ENCODE measurements at places on chromosomes 5 and 9.

GRCh38 chr9:111149018-111149759 is 110.9 kb upstream of the LPAR1 start:
- no peak for DNase-seq

GRCh38 chr9:124652615-124653393 is 118.3 kb downstream of the NR6A1 start:
- no peak for DNase-seq

DNA sequence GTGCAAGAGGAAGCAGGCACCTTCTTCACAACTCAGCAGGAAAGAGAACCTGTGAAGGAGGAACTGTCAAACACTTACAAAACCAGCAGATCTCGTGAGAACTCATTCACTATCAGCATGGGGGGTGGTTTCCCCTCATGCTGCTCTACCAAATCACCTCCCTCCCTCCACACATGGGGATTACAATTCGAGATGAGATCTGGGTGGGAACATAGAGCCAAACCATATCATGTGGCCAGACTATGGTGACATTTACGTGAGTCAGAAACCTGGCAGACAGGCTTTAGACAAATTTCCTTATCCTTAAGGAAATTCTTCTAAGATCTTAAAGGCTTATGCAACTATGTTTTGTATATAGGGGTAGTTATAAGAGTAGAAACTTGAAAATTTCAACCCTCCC is 8.7 kb upstream of the AOPEP start:
- no peak for DNase-seq

DNA sequence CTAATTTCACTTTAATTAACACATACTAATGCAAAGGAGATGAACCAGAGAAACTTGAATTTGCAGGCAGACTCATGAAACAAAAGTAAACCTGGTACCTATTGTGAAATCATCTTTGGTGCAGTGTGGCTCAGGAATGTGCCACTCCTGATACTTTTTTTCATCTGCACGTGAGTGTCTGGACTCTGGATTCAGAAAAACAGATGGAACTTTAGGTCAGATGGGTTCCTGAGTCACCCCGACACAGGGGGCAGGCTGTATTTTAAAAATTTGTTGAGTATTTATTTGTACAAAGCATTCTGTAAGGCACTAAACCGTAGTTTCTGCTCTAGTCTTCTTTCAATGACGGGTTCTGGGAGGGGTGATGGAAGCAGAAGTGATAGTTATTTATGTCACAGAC is 52.2 kb upstream of the TUT7 start:
- peak; percentile 10 for DNase-seq

- DNase-seq: no peak
Observed at GRCh38 chr5:162800301-162800700, 637.1 kb upstream of the CCNG1 start.

DNA sequence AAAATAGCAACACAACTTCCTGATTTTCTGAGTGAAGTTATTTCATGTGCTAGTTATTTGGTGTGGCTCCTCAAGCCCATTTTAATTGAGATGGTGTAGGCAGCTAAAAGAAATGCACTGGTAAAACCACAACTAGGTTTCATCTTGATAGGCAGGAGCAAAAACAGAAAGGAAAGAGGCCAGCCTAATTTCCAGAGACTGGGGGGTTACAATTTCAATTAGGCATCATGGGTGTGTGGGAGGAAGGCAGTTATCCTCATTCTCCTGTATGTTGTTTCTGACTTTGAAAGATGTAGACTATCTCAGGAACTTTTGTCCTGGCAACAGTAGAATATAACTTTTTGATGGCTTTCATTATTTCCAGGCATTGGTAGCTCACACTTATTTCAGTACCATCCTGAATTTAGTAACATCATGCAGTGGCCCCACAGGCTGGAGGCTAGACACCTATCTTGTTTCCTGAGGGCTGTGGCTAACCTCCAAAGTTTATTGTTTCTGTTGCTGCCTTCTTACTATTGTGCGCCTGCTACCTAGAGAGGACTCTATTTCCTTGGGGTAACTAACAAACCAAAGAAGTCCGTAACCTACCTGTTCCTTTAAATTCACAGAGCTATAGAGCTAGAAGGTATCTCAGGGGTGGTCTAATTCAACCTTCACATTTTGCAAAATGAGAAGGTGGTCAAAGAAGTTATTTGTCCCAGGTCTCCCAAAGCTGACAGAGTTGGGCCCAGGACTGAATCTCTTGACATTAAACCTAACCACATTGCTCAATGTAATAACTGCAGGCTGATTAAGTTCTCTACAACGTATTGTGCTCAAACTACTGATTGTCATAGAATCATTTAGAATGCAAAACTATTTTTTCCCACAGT is 42.4 kb downstream of the FYB1 start:
- DNase-seq: no peak

- no peak for DNase-seq
Observed at GRCh38 chr5:58868931-58869330, 286.1 kb downstream of the RAB3C start.

DNA sequence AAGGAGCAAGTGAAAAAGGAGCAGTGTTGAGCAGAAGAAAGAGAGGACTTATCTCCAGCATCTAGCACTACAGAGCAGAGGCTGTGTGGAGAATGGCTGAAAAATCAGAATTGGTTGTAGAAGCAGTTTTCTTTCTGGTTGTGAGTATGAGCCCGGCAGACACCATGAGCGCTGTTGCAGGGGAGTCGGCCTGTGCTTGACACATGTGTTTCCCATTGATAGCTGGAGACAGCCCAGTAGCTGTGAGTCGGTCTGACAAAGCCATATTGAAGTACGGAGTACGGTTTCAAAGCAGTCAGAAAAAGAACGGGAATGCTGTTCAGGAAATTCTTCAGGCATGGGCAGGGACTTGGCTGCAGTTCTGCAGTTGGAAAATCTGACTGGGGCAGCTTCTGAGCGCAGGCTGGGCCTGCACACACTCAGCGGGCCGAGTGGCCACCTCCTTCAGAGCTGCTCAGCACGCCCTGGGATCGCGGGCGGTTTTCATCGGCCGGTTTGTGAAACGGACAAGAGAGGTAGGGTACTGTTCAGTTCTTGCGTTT is at the start of gene SGCD:
SGCD (plus strand) TSS at position 447 of the 542 bp plus-strand sequence.
- no peak for DNase-seq

- no peak for DNase-seq
Observed at GRCh38 chr5:175921061-175921730, 46.9 kb downstream of the THOC3 start.

- DNase-seq: no peak
Observed at GRCh38 chr9:34686231-34686630, 4.8 kb downstream of the CCL19 start.

DNA sequence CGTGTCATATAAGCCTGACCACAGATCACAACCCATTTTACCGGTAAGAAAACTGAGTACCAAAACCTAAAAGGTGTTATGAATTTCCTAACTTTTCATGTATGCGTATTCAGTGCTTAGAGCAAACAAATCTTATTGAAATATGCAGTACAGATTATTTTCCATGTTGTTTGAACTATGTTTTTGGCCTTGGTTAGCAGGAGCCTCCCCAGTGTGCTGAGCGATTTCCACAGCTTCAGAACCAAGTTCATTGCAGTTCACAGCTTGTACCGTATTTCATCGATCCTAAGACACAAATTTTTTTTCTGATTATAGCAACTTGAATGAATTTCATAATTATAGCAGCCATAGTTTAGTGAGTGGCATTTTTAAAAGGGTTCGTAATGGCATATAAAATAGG is 13.7 kb downstream of the ADAMTSL1 start:
- DNase-seq: no peak

- peak; percentile 65 for DNase-seq
Observed at GRCh38 chr9:113948891-113949570, 72.9 kb downstream of the ZNF618 start.

DNA sequence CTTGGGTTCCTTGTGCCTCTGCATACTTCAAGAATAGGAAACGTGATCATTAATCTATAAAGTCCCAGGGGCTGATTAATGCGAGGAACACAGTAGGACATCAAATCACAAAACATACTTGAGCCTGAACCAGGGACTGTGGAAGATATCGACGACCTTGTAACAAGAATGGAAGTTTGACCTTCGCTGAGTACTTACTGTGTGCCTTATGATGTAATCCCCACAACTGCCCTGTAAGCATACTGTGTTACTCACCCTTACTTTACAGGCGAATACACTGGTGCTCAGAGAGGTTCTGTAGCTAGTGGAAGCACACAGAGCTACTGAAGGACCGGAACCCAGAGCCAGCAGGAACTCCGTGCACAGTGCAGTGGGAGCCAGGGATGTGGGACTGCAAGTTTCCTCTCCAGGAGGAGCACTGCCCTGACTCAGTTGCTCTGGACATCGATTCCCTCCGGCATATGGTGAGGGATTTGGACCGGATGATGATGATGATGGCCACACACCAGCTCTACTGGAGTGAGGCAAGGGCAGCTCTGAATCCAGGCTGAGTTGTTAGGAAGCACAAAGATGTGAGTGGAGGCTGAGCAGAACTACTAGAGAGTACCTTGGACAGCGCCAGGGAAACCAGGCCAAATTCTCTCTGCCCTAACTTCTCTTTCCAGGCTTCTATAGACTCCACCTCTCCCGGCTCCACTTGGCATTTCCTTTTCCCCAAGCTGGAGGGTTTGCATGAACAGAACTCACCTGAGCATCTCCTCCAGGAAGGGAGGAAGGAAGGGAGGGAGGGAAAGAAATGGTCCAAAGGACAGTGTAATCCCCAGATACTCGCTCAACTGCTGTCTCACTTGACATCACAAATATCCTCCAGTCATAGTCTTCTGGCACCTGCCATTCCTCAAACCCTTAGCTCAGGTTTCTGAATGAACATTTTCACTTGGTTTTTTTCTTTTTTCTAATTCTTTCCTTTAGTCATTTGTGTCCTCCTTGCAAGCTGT is 1.5 kb upstream of the GABBR2 start:
- peak; percentile 35 for DNase-seq

DNA sequence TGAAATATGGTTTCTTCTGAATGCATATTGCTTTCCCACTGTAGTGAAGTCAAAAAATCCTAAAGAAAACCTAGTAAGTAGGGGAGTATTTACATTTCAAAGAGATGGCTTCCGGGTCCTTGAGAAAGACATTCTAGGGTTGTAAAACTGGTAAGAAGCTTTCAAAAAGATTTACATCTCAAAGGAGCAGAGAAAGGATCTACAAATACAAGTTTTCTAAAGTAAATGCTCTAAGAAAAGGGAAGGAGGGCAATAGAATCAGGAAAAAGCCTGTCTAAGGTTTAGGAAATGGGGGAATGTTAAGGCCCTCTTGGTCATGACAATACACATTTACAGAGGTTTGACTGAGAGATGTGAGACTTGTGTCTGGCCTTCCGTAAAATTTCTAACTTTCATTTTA is 16.7 kb upstream of the TRPC7 start:
- DNase-seq: no peak

GRCh38 chr5:135999406-136000139 is 29.2 kb upstream of the TGFBI start:
- DNase-seq: peak; percentile 89

DNA sequence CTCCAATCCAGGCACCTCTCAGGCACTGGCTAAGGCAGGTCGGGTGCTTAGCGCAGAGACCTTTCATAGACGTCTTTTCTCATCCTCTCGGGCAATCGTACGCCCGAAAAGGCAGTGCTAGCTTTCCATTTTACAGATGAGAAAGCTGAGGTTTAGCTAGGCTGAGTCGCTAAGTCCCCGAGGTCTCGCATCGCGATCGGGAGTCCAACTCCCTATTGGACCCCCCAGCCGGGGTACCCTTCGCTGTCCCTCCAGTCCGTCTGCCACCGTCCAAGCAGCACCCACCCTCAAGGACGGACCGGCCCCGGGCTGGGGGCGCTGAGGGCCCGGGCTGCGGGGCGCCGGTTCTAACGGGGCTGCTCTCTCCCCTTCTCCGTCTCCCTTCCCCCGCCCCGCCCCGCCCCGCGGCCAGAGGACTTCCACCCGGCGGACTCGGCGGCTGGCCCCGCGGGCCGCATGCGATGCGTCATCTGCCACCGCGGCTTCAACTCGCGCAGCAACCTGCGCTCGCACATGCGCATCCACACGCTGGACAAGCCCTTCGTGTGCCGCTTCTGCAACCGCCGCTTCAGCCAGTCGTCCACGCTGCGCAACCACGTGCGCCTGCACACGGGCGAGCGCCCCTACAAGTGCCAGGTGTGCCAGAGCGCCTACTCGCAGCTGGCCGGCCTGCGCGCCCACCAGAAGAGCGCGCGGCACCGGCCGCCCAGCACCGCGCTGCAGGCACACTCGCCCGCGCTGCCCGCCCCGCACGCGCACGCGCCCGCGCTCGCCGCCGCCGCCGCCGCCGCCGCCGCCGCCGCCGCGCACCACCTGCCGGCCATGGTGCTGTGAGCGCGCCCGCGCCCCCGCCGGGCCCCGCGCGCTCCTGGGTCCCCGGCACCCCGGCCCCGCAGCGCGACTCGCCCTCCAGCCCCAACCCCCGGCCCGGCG is 12.5 kb upstream of the EXOSC2 start:
- DNase-seq: peak; percentile 91

DNA sequence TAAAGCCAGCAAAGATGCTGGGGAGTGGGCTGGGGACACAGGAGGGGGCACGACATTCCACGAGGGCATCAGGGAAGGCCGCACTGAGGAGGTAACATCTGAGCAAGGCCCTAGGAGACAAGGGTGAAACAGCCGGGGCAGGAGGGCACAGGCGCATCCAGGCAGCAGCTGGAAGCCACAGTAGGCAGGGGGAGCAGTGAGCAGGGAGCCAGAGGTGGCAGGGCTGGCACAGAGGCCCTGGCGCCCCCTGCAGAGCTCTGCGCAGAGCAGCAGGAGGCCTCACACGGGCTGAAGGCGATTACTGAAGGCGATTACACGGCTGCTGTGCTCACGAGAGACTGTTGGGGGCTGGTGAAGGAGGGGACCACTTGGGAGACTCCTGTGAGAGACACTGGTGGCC is 15.4 kb downstream of the LMAN2 start:
- DNase-seq: peak; percentile 71

DNA sequence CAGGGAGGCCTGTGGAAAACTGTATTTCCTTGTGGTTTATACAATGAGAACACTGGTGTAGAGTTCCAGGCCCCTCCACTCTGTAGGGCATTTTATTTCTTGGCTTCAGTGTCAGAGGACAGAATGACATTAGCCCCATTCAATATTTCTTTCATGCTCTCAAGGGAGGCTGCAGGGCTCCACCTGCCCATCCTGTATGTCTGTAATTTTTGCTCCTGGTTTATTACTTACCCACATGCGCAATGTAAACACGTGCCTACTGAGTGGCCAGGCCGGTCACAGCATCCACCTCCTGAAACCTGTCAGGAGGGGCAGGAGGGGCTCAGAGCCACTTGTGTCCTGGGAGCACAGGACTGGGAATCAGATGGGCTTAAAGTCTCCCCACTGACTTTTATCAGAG is 82.4 kb downstream of the GADD45G start:
- no peak for DNase-seq

- no peak for DNase-seq
Observed at GRCh38 chr5:175306381-175306780, 137.6 kb downstream of the DRD1 start.

- DNase-seq: no peak
Observed at GRCh38 chr9:121750715-121751623, 99.5 kb downstream of the DAB2IP start.

DNA sequence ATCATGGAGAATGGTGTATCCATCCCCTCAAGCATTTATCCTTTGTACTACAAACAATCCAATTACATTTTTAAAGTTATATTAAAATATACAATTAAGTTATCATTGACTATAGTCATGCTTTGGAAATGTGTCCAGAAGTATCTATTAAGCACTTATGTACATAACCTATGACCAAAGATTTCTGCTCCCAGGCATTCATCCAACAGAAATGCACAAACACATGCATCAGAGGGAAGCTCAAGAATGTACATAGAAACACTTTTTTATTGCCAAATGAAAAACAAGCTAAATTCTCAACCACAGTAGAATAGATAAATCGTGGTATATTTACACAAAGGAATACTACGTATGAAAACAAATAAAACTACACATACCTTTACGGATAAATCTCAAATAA is 700.5 kb upstream of the ZNF608 start:
- no peak for DNase-seq

GRCh38 chr5:14208071-14209021 is 65.2 kb downstream of the TRIO start:
- peak; percentile 17 for DNase-seq
